T-helper 2 cell treated with Interferon-gamma antibody and Interleukin-4, amounts not matched to agents 100 ng/mL and 5 ng/mL, for 36 hours (primary cell): ENCODE measurements at places on chromosomes 1 and 21. TPM values are rescaled to one million over a fixed set of nuclear protein-coding genes. Genes with fewer than 3 reads are reported as not detected.

CHAF1B gene
- 27.0 and 31.5 TPM in 2 replicates for total RNA-seq

C4BPB gene
- total RNA-seq = 0.57 and 1.1 TPM in 2 replicates

DDX20 gene
- total RNA-seq = 17.5 and 18.9 TPM in 2 replicates

HPDL gene
- 7.8 and 8.3 TPM in 2 replicates for total RNA-seq

ATAD3C gene
- total RNA-seq = 0.16 and 0.93 TPM in 2 replicates

FCRL1 gene
- 0.09 TPM in 1 of 2 replicates, not detected in the other for total RNA-seq

PATJ gene
- total RNA-seq = 5.2 and 7.5 TPM in 2 replicates

TMPRSS2 gene
- not detected in 2 replicates for total RNA-seq

SYNC gene
- total RNA-seq = not detected in 2 replicates

CD34 gene
- total RNA-seq = 0.02 and 0.05 TPM in 2 replicates

TNFRSF9 gene
- total RNA-seq = 2.5 and 3.4 TPM in 2 replicates

TFF2 gene
- total RNA-seq = not detected in 2 replicates

ELAPOR1 gene
- 5.6 and 5.9 TPM in 2 replicates for total RNA-seq

ITLN2 gene
- not detected in 2 replicates for total RNA-seq

HTR6 gene
- total RNA-seq = not detected in 2 replicates

DCST2 gene
- total RNA-seq = 0.16 and 0.23 TPM in 2 replicates

PLA2G5 gene
- not detected in 2 replicates for total RNA-seq

HENMT1 gene
- total RNA-seq = 20.7 and 21.0 TPM in 2 replicates

MPZ gene
- 2.7 and 3.0 TPM in 2 replicates for total RNA-seq

PCAT6 gene
- total RNA-seq = not detected in 2 replicates

NHLH1 gene
- 0.52 and 0.68 TPM in 2 replicates for total RNA-seq

FHAD1 gene
- total RNA-seq = 0.09 TPM in 1 of 2 replicates, not detected in the other

KIF26B gene
- total RNA-seq = 0.02 TPM in 1 of 2 replicates, not detected in the other

LCE6A gene
- not detected in 2 replicates for total RNA-seq

SLC6A9 gene
- total RNA-seq = 2.6 TPM in 2 replicates

IGSF5 gene
- not detected in 2 replicates for total RNA-seq

KISS1 gene
- total RNA-seq = not detected in 2 replicates

CHIA gene
- total RNA-seq = not detected in 2 replicates

TBX19 gene
- total RNA-seq = 2.5 and 2.8 TPM in 2 replicates

FMN2 gene
- total RNA-seq = not detected in 2 replicates

ADORA1 gene
- total RNA-seq = not detected in 2 replicates

CFHR2 gene
- not detected in 2 replicates for total RNA-seq

PARK7 gene
- 300 and 303 TPM in 2 replicates for total RNA-seq

TCHH gene
- 0.07 and 0.11 TPM in 2 replicates for total RNA-seq

DMBX1 gene
- 0.05 TPM in 1 of 2 replicates, not detected in the other for total RNA-seq

MX2 gene
- total RNA-seq = 30.3 and 31.1 TPM in 2 replicates

USP24 gene
- 40.9 and 44.2 TPM in 2 replicates for total RNA-seq

CELA2A gene
- total RNA-seq = not detected in 2 replicates

DIO1 gene
- not detected in 2 replicates for total RNA-seq

HPCA gene
- 0.18 TPM in 1 of 2 replicates, not detected in the other for total RNA-seq

BTBD8 gene
- total RNA-seq = 1.5 and 1.6 TPM in 2 replicates

GUCA2B gene
- not detected in 2 replicates for total RNA-seq

FGGY gene
- 9.6 and 10.7 TPM in 2 replicates for total RNA-seq

OR2L13 gene
- total RNA-seq = not detected in 2 replicates

SYNJ1 gene
- 19.9 and 20.5 TPM in 2 replicates for total RNA-seq

CLK2 gene
- total RNA-seq = 89.5 and 91.9 TPM in 2 replicates

CFHR3 gene
- not detected in 2 replicates for total RNA-seq

CFHR4 gene
- not detected in 2 replicates for total RNA-seq

CASZ1 gene
- 7.7 and 7.8 TPM in 2 replicates for total RNA-seq
